ENCODE measurements at places on chromosomes 7 and 10.

- DNase-seq = peak; percentile 54
Observed at GRCh38 chr10:6786579-6787031, 206.5 kb upstream of the PRKCQ start.

DNA sequence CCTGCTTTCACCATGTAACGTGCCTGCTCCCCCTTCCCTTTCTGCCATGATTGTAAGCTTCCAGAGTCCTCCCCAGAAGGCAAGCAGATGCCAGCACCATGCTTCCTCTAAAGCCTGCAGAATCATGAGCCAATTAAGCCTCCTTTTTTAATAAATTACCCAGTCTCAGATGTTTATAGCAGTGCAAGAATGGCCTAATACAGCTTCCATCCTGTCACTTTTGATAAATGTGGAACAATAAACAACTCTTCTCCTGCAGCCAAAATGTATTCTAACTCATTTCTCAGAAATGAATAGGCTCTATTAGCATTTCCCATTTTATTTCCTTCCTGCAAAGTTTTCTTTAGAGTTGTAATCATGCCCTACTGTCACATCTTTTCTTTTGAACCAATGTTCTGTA is 43.4 kb downstream of the C7orf25 start:
- DNase-seq = peak; percentile 47

- DNase-seq = no peak
Observed at GRCh38 chr10:43186150-43186549, 47.9 kb downstream of the CSGALNACT2 start.

- peak; percentile 49 for DNase-seq
Observed at GRCh38 chr7:141477865-141478264, 73.3 kb upstream of the AGK start.

- DNase-seq = peak; percentile 77
Observed at GRCh38 chr10:16717622-16718395, 99.4 kb downstream of the RSU1 start.

- no peak for DNase-seq
Observed at GRCh38 chr7:135898226-135898625, 78.9 kb downstream of the MTPN start.

DNA sequence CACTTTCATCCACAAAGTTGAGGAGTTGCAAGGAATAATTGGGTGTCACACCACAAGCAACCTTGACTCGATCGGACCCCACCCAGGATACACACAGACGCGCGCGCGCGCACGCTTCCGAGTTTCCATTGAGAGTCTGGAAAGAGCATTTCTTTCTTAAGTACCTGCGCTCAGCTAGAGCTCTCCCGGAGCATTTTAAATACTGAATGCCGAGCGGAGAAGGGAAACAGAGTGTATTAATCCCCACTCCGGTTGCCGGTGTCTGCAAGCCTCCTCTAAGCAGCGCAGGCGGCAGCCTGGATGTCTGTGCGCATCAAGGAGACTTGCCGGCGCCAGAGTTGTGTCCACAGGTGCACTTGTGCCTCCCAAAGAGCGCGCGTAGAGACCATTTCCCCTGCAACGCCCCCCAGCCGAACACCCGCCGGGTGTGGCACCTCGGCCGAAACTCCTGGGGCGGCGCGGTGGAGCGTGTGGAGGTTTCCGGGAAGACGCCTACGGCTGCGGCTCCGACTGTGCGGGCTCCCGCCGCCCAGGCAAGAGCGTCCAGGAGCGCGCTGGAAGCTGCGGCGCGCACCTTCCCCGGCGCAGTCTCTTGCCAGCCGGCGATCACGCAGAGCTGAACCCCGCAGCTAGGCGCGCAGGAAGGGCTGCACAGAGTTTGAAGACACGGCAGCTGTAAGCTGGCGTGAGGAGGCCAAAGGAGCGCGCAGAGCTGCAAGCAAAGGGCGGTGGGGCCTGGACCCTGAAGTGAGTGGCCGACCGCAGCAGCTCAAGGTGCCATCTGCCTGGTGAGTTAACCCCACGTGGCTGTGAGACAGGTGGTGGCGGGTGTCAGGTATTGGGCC is 1.1 kb upstream of the FEZF1 start:
- no peak for DNase-seq

DNA sequence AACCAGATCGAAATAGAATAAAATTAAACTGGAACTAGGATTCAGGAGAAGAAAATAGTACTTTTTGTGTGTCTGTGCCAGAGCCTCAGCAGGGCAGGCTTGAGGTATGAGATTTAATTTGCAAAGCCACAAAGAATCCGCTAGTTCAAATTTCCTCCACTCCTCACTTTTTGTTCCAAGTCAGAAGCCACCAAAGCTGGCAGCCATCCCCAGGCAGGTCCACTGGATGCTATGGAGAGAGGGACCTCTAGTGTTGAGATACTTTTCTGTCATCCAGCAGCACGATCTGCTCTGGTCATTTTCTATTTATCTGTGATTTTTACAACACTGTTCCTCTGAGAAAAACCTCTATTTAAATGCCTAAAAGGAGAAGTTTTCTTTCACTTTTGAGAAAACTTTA is 147.9 kb upstream of the FRMD4A start:
- DNase-seq = peak; percentile 86

GRCh38 chr7:134449680-134450079 is 9.2 kb downstream of the AKR1B1 start:
- DNase-seq = no peak
